ENCODE measurements at places on chromosomes 11 and 22. TPM values are rescaled to one million over a fixed set of nuclear protein-coding genes. Genes with fewer than 3 reads are reported as not detected.
A peak's percentile ranks its signal among the peaks of the same experiment; 100 is the strongest.

DNA sequence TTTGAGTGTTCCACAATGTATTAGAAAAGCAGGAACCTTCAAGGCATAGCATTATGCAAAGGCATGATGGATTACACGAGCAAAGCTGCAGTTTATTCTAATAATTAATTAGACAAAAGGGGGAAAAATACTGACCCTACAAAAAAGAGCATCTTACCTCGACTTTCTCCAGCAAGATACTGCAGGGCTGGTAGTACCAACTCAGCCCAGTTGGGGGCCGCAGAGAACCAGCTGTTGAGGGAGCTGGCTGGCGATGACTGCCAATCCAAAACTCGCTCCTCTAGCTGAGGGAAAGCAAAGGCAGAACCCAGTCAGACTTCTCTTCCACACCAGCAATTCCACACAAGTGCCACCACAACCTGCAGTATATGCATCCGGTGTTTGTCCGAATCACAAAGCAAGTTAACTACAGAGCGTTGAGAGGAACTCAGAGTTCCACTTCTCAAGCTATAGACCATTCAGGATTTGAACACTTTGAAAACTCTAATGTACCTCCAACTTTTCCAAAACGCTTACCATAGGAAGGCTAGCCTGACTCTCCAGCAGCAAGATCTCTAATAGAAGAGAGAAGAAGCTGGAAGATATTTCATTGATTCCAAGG lies 13.7 kb downstream of the NFRKB start:
- H3K36me3 ChIP-seq = peaks cover 50% of the 10 kb centered on the region
- no peak overlapping the region for H3K4me3 ChIP-seq
- no peak overlapping the region for H3K27ac ChIP-seq
- no peaks in the 10 kb centered on the region for H3K27me3 ChIP-seq
- DNase-seq = peak; percentile 53

- no peak for DNase-seq
- no peak overlapping the region for H3K27ac ChIP-seq
- no peaks in the 10 kb centered on the region for H3K4me1 ChIP-seq
- no peaks in the 10 kb centered on the region for H3K36me3 ChIP-seq
Measured at GRCh38 chr11:116065191-116065895, 561.1 kb upstream of the CADM1 start.

Gene MMP27
- not detected for total RNA-seq

- H3K27me3 ChIP-seq = no peaks in the 10 kb centered on the region
- no peak overlapping the region for H3K27ac ChIP-seq
- H3K4me1 ChIP-seq = peaks cover 22% of the 10 kb centered on the region
- DNase-seq = peak; percentile 74
- H3K4me3 ChIP-seq = no peak overlapping the region
Measured at GRCh38 chr11:119721129-119722120, 7.6 kb downstream of the NECTIN1 start.
